ENCODE measurements at places on chromosomes 6 and 20.

DNA sequence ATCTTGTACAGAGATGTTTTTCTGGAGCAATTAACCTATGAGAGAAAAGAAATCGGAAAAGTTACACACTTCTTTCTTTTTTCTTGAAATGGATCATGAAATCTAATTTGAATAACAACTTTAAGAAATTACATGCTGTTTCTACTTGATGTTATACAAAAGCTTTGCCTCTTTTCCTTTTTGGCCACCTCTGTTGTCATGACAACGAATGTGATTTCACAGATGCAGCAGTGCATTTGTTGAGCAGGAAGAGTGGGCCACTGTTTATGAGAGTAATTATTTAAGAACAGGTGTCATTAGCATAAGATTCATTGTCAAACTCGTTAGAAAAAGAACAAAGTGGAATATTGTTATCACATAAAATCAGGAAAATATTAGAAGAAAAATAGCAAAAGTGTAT is 148.3 kb upstream of the IMPG1 start:
- DNase-seq, result no peak

DNA sequence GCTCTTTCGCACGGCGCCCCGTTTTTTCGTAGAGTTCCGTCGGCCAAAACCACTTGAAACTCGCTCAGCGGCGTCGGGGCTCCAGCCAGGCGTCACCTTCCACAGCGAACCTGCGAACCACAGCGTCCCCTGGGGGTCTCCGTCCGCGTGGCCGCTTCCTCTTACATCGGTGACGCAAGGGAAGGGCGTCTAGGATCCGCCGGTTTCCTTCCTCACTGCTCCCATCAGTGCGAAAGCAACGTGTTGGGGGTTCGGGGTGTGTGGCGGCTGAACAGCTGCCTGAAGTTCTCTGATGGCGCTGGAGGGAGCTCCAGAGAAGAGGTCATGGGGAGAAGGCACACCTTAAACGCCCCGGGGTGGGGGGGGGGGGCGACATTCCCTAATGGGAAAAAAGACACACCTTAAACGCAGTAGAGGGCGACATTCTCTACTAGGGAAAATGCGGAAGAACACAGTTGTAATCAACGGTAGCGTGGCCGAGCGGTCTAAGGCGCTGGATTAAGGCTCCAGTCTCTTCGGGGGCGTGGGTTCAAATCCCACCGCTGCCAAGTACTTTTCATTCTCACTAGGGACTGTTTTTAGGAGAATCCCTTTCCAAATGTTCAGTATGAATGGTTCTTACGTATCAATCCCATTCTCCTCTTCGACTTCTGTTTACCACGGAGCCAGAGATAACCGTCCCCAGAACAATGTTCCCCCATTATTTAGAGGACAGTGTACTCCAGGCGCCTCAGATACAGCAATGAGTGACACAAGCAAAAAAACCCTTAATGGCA is 16.4 kb downstream of the ZNF311 start:
- DNase-seq, result peak; percentile 80

DNA sequence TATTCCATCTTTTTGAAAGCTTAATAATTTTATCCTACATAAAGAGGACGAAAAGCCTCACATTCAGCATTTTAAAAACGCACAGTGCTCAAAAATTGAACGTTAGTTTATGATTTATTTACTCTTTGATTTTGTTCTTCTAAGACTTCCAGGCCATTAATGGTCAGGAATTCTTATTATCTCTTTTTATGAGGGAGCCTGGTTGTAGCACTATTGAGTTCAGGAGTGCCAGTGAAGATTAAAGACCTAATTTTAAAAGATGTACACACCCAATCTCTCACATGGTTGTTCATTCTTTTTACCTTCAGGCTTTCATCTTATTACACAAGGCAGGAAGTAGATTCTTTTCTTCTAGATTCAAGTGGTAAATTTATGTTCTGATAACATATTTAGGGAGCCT is 68.6 kb downstream of the HDDC2 start:
- DNase-seq, result no peak

DNA sequence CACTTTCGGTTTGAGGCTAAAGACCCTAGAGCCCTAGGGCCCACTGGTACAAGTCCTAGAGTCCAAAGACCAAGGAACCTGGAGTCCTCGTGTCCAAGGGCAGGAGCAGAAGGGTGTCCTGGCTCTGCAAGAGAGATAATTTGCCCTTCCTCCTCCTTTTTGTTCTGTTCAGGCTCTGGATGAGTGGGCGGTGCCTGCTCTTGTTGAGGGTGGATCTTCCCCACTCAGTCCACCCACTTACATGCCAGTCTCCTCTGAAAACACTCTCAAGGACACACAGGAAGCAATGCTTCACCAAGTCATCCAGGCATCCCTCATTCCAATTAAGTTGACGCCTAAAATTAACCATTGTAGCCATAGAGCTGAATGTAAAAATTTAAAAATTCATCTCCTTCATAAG is 102.1 kb downstream of the UST start:
- DNase-seq, result no peak

DNA sequence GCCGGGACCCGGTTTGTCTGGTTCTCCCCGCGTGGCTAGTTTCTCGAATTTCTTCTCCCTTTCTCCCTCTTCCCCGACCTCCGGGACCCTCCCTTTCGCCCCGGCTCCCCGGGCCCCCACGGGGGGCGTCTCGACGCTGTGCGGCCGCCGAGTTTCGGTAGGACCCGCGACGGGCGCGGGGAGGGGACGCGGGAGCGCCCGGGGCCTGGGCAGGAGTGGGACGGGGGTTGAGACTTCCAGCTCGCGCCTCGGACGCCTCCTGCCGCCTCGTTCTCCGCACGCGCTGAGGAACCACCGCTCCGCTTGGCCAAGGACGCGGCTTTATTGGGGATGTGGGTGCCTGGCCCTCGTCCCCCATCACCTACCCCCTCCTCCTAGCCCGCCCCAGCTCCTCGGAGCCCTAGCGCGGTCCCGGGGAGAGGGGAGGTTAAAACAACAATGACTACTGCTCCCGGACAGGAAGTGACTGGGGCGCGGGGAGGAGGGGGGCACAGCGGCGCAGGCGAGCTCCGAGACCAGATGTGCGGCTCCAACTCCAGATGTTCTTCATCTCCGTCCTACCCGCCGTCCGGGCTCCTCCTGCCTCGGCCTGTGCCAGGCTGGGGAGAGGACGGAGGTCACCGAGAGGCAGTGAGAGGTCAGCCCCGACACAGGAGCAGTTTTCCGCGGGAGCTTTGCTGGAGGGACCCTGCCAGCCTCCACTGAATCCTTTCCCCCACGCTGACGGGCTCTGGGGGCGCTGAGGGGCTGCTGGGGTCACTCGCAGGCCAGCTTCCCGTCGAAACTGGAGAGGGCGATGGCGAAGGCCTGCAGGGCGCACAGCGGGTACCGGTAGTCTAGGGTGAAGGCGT is 917 bp upstream of the TEAD3 start:
- DNase-seq, result peak; percentile 43

GRCh38 chr6:27251112-27251605 is 3.7 kb downstream of the PRSS16 start:
- DNase-seq, result peak; percentile 66

- no peak for DNase-seq
Observed at GRCh38 chr6:10800810-10801209, 37.5 kb downstream of the MAK start.

DNA sequence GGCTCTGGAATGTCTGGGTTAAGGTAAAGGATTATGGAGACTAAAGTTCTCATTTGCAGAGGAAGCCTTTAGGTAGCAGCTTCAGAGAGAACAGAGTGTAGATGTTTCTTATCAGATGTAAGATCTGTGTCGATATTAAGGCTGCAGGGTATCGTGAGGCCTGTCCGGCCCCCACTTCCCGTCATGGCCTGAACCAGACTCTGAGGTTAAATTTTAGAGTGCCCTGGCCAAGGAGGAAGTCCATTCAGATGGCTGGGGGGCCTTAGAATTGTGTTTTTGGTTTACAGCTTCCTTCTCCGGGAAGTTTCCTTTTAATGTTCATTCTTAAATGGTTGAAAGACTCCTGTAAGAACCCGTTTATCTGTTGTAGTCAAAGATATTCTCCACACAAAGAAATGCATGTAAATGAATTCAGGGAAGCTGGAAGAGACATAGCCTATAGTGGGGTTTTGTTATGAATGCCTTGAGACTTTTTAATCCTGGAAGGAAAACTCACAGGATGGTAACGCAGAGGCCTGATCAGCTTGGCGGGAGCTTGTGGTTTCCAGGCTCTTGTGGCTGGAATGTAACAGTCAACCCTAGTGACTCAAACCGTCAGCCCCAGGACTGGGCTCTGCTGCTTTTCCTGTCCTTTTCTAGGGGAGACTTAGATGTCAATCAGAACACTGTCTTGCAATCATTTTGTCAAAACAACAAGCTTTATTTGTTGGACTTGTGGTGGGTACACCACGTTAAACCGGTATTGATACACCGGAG is 34.7 kb downstream of the KIF25 start:
- DNase-seq, result no peak

GRCh38 chr20:17374086-17374485 is 147.2 kb downstream of the PCSK2 start:
- no peak for DNase-seq

GRCh38 chr6:26087284-26088115 is at the start of gene HFE:
Gene HFE (plus strand): TSS chr6:26087429. CDS start chr6:26087441, 12 bp downstream.
- DNase-seq, result peak; percentile 41

DNA sequence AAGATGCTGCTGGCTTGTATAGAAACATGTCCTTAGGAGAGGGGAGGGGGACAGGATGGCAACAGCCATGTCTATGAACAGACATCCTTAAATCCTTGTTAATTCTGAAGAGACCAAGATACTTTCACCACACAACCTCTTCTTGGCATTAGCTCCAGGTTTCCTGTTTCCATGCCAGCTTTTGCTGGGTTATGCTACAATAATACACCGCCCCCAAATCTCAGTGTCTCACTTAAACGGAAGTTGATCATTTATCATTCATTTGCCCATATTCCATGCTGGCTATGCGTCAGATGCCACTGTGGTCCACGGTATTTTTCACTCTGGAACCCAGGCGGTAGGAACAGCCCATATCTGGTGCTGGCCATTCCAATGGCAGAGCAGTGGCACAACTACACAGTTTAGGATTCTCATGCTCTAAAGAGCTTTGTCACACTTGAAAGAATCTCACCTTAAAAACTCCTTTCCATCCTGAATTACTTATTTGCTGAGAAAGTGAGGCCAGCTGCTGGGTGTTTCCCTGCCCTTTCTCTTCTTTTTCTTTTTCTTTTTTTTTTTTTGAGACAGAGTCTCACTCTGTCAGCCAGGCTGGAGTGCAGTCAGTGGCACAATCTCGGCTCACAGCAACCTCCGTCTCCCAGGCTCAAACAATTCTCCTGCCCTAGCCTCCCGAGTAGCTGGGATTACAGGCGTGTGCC is 3.7 kb upstream of the RNASET2 start:
- DNase-seq, result no peak

DNA sequence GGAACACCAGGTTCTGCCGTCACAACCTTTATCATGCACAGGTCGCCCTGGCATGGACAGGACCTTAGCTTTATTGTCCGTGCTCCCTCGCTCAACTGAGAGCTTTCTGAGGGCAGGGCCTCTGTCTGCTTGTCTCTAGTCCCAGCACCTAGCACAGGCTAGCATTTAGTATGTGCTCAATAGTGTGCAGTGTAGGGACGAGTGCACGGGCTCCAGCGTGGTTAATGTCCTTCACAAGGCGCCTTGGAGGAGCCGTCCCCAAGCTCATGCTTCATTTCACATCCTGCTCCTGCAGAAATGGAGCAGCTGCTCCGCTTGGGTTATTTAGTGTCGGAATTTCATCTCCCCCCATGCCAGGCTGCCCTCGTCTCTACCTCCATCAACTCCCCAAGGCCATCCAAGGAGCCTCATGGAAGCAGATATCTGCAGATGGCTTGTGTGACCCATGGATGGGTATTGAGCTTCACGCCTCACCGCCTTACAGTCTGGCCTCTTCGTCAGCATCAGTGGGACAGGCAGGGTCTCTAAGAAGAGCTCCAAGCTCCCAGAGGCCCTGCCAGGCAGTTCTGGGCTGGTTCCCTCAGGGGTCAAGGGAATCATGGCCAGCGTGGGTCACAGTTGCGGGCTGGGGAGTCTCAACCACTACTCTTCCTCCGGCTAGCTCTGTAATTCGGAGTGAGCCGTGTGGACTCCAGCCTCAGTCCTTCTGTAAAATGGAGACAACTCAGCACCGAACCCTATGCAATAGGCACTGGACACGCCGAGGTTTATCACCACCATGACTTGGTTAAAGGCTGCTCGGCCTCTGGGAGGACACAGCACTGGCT is 60.8 kb upstream of the APCDD1L start:
- no peak for DNase-seq

- no peak for DNase-seq
Observed at GRCh38 chr6:132687306-132687705, 26.5 kb downstream of the VNN1 start.

DNA sequence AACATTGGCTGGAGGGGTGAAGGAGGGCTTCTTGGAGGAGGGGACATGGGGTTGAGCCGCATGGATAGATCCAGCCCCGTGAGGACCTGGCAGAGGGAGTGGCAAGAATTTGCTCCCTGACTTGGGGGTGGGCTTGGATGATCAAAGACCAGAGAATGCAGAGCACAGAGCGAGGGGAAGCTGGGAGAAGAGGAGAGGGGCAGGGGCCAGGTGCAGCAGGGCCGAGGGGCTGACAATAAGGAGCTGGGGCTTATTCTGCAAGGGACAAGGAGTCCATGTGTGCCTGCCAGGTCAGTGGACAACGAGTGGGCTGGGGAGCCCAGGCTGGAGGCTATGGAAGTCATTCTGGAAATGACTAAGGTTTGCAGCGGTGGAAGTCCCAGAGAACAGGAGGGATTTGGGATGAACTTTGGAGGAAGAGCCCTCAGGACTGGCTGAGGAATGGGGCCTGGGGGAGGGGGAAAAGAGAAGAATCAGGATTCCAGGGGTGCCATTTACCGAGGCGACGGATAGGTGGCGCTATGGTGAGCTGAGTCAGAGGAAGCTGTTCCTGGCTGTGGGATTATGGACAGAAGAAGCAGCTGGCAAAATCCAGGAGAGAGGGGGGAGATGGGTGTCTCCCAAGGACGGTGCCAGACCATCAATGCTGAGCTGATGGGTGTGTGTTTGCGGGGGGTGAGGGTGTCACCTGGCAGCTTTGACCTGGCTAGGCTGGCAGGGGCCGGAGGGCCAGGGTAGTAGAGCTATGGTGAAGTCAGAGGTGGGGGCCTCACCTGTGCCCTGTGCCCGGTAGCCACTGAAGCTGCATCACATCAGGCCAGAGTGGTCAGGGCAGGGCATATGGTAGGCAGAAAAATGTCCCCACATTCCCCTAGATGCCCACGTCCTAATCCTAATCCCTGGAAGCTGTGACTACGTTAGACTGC is 7.8 kb downstream of the KCNG1 start:
- no peak for DNase-seq

- no peak for DNase-seq
Observed at GRCh38 chr6:33177552-33178446, 14.5 kb downstream of the COL11A2 start.

DNA sequence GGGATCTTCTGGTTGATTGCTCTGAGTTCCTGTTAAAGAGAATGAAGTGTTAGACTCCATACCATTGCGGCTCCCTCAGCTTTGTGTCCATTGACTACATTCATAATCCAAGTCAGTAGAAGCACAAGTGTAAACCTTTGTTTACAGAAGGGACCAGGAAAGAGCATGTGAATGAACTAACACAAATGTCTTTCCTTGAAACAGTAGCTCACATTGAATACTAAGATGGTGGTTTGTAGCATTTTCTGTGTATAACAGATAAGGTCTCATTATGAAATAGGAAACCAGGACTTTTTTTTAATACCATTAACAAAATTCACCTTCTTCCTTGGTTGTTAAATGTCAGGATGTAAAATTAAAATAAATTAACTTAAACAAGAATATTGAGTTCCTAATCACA is 8.4 kb downstream of the STXBP5 start:
- DNase-seq, result no peak

GRCh38 chr20:43961541-43962471 is 47.2 kb downstream of the TOX2 start:
- DNase-seq, result no peak
